ENCODE measurements at places on chromosomes 12 and 14.

GRCh38 chr12:122942637-122943036 is 23.6 kb downstream of the ABCB9 start:
- no peak overlapping the region for H3K4me3 ChIP-seq
- H3K27me3 ChIP-seq, result no peaks in the 10 kb centered on the region
- no peaks in the 10 kb centered on the region for H3K36me3 ChIP-seq

DNA sequence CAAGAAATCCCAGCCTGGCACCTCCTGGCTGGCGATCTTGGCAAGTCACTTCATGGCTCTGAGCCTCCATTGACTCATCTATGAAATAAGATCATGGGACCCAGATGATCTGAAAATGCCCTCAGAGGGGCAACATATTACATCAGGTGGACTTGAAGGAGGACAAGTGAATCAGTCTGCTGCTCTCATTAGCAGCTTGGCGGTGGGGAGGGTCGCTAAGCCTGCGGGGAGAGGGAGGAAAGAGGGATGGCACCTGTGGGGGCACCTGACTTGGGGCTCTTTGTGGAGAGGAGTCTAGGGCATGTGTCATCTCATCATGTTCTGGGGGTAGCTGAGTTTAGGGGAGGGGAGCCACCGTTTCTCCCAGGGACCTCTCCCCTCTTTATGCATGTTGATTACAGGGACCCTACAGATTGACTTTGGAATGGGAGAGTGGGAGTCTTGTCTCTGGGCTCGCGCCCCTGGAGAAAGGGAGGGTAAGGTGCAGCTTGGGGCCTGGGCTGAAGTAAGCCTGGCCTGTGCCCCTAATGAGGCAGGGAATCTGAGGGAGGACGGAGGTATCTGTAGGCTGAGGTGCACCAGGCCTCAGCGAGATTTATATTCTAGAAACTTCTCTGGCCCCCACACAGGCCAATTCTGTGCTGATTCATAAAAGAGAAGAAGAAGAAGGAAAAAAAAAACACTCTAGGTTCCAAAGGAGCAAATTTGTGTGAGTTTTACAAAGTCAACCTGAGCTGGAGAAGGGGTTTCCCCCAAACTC is 29.3 kb upstream of the BATF start:
- H3K27me3 ChIP-seq, result no peaks in the 10 kb centered on the region
- no peak overlapping the region for H3K27ac ChIP-seq
- H3K4me1 ChIP-seq, result peaks cover 7% of the 10 kb centered on the region
- no peaks in the 10 kb centered on the region for H3K36me3 ChIP-seq
- H3K4me3 ChIP-seq, result no peak overlapping the region
- no peak for DNase-seq

GRCh38 chr14:72588521-72588920 is 305.4 kb downstream of the DPF3 start:
- H3K27me3 ChIP-seq, result no peaks in the 10 kb centered on the region
- H3K27ac ChIP-seq, result no peak overlapping the region
- H3K4me1 ChIP-seq, result peaks cover 4% of the 10 kb centered on the region
- no peak overlapping the region for H3K4me3 ChIP-seq
- H3K36me3 ChIP-seq, result no peaks in the 10 kb centered on the region

DNA sequence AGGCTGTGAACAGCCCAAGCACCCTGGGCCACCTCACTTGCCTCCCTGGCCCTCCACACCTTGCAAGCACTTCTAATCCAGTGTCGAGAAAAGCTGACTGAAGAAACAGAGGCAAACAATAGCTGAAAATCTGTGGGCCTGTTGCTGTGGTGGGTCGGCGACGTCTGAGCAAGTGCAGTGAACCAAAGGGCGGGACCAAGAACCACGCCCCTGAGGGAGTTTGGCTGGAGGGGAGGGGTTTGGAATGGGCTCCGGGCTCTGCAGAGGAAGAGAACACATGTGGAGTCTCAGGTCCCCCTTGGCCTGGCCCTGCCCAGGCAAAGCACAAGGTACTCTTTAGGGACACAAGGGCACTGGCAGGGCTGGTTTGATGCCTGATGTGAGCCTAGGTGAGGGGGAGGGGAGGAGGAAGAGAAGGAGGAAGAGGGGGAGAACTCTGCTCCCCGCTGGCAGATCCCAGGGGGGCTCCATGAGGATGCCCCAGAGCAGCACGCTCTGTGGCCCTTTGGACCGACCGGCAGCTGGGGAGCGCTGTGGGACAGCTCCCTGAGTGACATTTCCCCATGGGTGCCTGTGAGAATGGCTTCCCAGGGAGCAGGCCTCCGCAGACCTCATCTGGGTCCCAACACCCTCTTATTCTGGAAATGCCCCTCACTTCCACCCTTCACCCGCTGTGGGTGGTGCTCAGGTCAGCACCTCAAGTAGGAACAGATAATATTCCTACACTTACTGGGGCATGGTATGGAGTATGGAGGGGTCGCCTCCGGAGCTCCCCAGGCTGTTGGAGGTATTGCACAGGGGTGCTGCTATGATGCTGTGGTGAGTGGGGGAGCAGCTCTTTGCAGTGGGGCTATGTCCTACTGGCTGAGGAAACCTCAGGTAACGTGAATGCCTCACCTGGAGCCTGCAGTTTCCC is 85.5 kb downstream of the CPSF2 start:
- no peaks in the 10 kb centered on the region for H3K36me3 ChIP-seq
- no peaks in the 10 kb centered on the region for H3K27me3 ChIP-seq
- no peaks in the 10 kb centered on the region for H3K4me1 ChIP-seq
- H3K4me3 ChIP-seq, result no peak overlapping the region
- H3K27ac ChIP-seq, result no peak overlapping the region

DNA sequence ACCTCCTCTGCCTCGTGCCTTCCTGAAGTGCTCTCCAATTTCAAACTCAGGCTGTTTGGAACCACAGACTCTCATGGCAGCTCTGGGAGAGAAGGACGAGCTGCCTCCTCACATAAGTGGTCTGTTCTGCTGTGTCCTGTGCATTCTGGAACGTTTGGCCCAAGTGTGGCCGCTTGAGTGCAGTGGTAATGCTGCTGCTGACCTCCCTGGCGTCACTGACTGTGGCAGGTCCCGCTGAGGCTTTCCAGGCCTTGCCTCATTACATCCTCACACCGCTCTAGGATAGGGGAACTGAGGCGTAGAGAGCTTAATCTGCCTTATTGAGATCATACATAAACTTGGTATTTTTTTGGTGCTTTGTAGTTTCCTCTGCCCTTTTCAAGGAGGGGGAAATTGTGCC is 14.2 kb downstream of the CCDC92 start:
- H3K27me3 ChIP-seq, result no peaks in the 10 kb centered on the region
- H3K4me3 ChIP-seq, result no peak overlapping the region
- H3K27ac ChIP-seq, result no peak overlapping the region
- no peak for DNase-seq
- no peaks in the 10 kb centered on the region for H3K4me1 ChIP-seq
- no peaks in the 10 kb centered on the region for H3K36me3 ChIP-seq

DNA sequence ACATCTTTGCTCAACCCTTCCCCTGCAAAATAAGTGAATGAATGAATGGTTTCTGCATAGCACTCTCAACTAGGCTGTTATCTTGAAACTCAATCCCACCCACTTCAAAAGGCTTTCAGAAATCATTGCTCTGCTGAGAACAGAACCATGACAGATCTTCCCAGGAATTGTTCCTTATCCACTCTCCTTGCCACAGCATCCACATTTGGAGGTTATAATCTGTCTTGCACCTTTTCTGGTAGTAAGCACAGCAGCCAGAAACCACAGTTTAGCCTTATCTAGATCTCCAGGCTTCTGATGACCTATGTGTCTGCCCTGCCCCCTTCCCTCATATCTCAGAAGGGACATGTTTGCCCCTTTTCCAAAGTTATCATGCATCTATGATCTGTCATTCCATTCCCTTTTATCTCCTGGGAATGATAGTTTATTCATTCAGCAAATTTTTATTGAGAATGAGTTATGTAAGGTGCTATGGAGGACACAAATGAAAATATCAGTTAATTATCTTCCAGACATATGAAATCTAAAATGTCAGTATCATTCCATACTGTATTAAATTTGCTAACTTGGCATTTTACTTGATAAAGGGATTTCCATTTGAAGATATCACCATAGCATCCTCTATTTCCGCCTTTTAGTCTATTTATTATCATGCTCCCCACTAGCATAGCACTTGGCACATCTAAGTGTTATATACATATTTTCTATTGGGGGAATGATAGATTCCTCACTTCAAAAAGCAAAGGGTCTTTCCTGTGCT is 21.4 kb downstream of the LGR5 start:
- H3K27ac ChIP-seq, result no peak overlapping the region
- H3K36me3 ChIP-seq, result no peaks in the 10 kb centered on the region
- no peaks in the 10 kb centered on the region for H3K4me1 ChIP-seq
- DNase-seq, result no peak

DNA sequence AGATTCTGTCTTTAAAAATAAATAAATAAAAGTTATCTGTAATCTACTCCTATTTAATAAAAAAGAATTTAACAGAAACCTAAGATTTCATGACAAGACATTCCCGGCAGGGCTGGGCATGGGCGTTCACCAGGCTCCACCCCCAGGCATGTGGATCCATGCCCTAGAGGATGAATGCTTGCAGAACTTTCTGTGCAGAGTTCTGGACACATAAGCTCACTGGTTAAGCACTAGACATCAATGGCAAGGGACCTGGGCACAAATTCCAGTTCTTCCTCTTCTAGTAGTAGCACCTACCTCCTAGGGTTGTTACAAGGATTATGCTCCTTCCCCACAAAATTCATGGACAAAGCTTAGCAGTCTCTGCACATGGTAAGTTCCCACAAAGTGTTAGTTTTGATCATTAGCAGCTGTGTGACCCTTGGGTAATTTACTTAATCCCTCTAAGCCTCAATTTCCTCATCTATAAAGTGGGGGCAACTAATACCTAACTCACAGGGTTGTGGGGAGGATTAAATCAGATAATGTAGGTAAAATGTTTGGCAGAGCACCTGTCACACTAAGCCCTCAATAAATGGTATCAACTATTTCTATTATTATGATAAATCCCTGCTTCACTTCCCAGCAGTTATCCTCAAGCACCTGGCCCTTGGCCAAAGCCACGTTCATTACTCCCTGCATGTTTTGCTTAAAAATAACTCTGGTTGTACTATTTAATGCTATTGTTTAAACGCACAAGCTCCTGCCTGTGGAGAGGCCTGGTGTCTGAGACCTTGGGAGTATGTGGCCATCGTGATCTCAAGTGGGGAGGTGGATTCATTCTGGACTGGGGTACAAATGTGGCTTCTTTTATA is 9.8 kb downstream of the GALNT6 start:
- no peak for DNase-seq
- no peak overlapping the region for H3K4me3 ChIP-seq
- H3K27ac ChIP-seq, result no peak overlapping the region

GRCh38 chr12:86931714-86932113 is 675.5 kb upstream of the MGAT4C start:
- no peaks in the 10 kb centered on the region for H3K36me3 ChIP-seq
- DNase-seq, result no peak
- H3K4me3 ChIP-seq, result no peak overlapping the region
- no peaks in the 10 kb centered on the region for H3K27me3 ChIP-seq
- no peak overlapping the region for H3K27ac ChIP-seq

DNA sequence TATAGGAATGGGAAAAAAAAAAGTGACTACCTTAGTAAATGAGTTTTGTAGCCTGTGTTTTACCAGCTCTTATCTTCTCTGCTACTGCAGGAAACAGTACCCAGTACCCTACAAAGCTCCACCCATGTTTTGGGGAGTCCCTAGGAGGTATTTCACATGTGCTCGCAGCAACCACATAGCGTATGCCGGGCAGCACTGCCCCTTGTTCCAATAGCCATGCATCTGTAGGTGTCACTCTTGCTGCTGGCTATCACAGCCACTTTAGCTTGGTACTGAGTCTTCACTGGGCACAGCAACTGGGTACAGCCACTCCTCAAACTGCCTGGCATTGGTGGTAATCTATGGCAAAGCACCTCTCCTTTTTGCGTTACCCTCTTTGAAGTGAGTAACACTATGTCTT is 2.0 kb upstream of the MDM1 start:
- H3K27me3 ChIP-seq, result no peaks in the 10 kb centered on the region
- H3K4me3 ChIP-seq, result no peak overlapping the region
- no peak for DNase-seq
- H3K36me3 ChIP-seq, result no peaks in the 10 kb centered on the region

GRCh38 chr14:104680056-104680805 is 9.2 kb upstream of the INF2 start:
- no peaks in the 10 kb centered on the region for H3K36me3 ChIP-seq
- no peaks in the 10 kb centered on the region for H3K27me3 ChIP-seq
- peaks cover 27% of the 10 kb centered on the region for H3K4me1 ChIP-seq
- no peak overlapping the region for H3K27ac ChIP-seq

GRCh38 chr12:95481072-95481471 is 7.1 kb downstream of the METAP2 start:
- no peak for DNase-seq
- H3K4me1 ChIP-seq, result peaks cover 16% of the 10 kb centered on the region
- H3K27me3 ChIP-seq, result no peaks in the 10 kb centered on the region
- H3K4me3 ChIP-seq, result no peak overlapping the region
- peak overlapping the region; percentile 23 for H3K27ac ChIP-seq

DNA sequence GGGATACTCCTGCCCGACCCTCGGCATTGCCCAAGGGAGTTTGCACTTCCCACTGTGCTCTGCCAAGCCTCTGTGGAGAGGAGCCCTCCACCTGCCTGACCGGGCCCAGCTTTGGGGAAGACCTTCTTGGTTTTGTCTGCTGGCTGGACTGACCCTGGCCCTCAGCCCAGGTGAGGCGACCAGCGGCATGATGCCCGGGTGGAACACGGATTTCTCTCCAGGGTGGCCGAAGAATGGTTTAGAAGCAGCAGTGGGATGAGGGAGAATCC is 15.6 kb downstream of the ZBTB42 start:
- H3K27me3 ChIP-seq, result no peaks in the 10 kb centered on the region
- no peaks in the 10 kb centered on the region for H3K36me3 ChIP-seq
- peak overlapping the region; percentile 97 for H3K4me3 ChIP-seq
- no peak for DNase-seq
- peaks cover 14% of the 10 kb centered on the region for H3K4me1 ChIP-seq

Measured in effector memory CD4-positive, alpha-beta T cell (primary cell).